Naive B cell (primary cell): ENCODE measurements at places on chromosomes 3 and 15.

DNA sequence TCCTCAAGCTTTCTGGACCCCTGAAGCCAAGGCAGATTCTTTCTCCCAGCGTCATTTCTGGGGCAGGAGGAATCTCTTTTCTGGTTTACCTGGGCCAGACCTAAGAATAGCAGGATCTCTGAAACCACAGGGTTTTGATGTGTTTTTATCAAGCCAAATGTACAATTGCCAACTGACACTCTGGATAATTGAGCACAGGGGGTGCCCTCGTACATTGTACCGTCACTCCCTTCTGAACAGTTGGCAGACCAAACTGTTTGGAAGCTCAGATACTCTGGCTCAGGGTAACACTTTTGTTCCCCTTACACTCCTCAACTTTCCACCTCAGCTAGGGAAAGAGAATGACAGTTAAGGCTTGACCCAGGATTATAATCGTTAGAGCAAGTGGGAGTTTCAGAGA, 49.9 kb downstream of the ASTE1 start:
- H3K4me1 ChIP-seq, result no peaks in the 10 kb centered on the region
- H3K4me3 ChIP-seq, result no peak overlapping the region
- H3K27me3 ChIP-seq, result no peaks in the 10 kb centered on the region
- H3K36me3 ChIP-seq, result peaks cover 20% of the 10 kb centered on the region
- DNase-seq, result no peak
- H3K27ac ChIP-seq, result no peak overlapping the region

DNA sequence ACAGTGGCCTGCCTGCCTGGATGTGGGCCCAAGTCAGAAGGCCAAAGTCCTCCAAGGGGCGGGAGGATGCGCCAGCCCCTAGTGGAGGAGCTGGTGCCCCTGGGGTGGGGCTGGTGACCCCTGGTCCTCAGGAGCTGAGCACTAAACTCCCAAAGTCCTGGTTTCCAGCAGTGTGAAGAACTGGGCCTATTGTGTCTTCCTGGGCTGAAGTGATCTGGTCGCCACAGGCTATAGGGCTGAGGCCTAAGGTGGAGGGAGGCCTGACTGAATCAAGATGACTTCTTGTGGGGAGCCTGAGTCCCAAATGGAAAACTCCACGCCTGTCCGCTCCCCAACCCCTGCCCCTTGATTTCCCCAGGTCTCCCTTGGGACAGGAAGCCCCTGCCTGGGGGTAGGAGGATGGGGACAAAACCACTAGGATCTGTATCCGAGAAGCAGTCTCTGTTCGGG, 753 bp upstream of the FES start:
- peaks cover 22% of the 10 kb centered on the region for H3K4me1 ChIP-seq
- no peak overlapping the region for H3K27ac ChIP-seq
- H3K36me3 ChIP-seq, result peaks cover 6% of the 10 kb centered on the region
- peak overlapping the region; percentile 60 for H3K4me3 ChIP-seq

- H3K4me3 ChIP-seq, result peak overlapping the region; percentile 18
- H3K27me3 ChIP-seq, result no peaks in the 10 kb centered on the region
- H3K27ac ChIP-seq, result peak overlapping the region; percentile 96
- H3K36me3 ChIP-seq, result no peaks in the 10 kb centered on the region
- no peak for DNase-seq
Measured at GRCh38 chr3:52779837-52780585, 2.6 kb downstream of the ITIH1 start.

DNA sequence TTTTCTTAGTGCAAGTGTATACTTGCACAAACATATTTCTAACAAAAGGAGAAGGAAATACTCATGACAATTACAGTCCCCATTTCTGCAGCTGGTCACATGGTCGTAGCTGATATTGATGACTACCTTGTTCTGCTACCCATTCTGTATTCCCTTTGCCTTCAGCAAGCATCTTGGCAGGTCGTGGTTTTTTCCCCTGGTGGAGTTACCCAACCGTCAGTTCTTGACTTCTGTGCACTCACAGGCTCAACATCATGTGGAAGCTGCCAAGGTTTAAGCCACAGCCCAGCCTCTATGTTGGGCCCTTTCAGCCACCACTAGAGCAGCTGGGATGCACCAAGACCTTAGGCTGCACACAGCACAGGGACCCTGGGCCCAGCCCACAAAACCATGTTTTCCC, 56.1 kb downstream of the VGLL3 start:
- no peaks in the 10 kb centered on the region for H3K27me3 ChIP-seq
- DNase-seq, result no peak
- no peak overlapping the region for H3K4me3 ChIP-seq
- H3K27ac ChIP-seq, result no peak overlapping the region
- H3K36me3 ChIP-seq, result no peaks in the 10 kb centered on the region
- no peaks in the 10 kb centered on the region for H3K4me1 ChIP-seq

DNA sequence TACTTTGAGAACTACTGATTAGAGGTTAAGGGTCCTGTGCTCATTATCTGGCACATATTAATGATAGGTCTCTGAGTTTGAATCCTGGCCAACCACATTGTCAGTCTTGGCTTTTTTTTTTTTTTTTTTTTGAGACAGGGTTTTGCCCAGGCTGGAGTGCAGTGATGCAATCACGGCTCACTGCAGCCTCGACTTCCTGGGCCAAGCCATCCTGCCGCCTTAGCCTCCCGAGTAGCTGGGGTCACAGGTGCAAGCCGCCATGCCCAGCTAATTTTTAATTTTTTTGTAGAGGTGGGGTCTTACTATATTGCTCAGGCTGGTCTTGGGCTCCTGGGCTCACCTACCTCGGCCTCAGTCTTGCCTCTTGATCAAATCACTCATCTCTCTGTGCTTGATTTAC, 547 bp upstream of the PCCB start:
- H3K27me3 ChIP-seq, result no peaks in the 10 kb centered on the region
- H3K36me3 ChIP-seq, result no peaks in the 10 kb centered on the region
- no peak for DNase-seq
- peak overlapping the region; percentile 93 for H3K4me3 ChIP-seq
- peaks cover 22% of the 10 kb centered on the region for H3K4me1 ChIP-seq

GRCh38 chr3:145183261-145183660, 977.7 kb downstream of the PLOD2 start:
- no peaks in the 10 kb centered on the region for H3K36me3 ChIP-seq
- H3K27me3 ChIP-seq, result no peaks in the 10 kb centered on the region
- no peak overlapping the region for H3K27ac ChIP-seq
- no peak for DNase-seq

- peak overlapping the region; percentile 99 for H3K4me3 ChIP-seq
- H3K4me1 ChIP-seq, result peaks cover 7% of the 10 kb centered on the region
- H3K27me3 ChIP-seq, result no peaks in the 10 kb centered on the region
- H3K36me3 ChIP-seq, result no peaks in the 10 kb centered on the region
- peak overlapping the region; percentile 94 for H3K27ac ChIP-seq
Measured at GRCh38 chr15:58932710-58933280, 684 bp downstream of the SLTM start.

GRCh38 chr3:152197937-152198336, 70.8 kb upstream of the MBNL1 start:
- peak; percentile 37 for DNase-seq
- no peaks in the 10 kb centered on the region for H3K27me3 ChIP-seq
- H3K36me3 ChIP-seq, result no peaks in the 10 kb centered on the region
- H3K4me1 ChIP-seq, result peaks cover 71% of the 10 kb centered on the region
- peak overlapping the region; percentile 87 for H3K4me3 ChIP-seq

GRCh38 chr3:143092191-143092590, 27.4 kb upstream of the CHST2 start:
- no peaks in the 10 kb centered on the region for H3K27me3 ChIP-seq
- DNase-seq, result no peak
- H3K27ac ChIP-seq, result no peak overlapping the region
- no peak overlapping the region for H3K4me3 ChIP-seq
- H3K4me1 ChIP-seq, result no peaks in the 10 kb centered on the region

- peaks cover 49% of the 10 kb centered on the region for H3K27me3 ChIP-seq
- no peak overlapping the region for H3K27ac ChIP-seq
- DNase-seq, result no peak
- no peaks in the 10 kb centered on the region for H3K36me3 ChIP-seq
- H3K4me3 ChIP-seq, result no peak overlapping the region
Measured at GRCh38 chr15:65987100-65987499, 117.8 kb downstream of the RAB11A start.

DNA sequence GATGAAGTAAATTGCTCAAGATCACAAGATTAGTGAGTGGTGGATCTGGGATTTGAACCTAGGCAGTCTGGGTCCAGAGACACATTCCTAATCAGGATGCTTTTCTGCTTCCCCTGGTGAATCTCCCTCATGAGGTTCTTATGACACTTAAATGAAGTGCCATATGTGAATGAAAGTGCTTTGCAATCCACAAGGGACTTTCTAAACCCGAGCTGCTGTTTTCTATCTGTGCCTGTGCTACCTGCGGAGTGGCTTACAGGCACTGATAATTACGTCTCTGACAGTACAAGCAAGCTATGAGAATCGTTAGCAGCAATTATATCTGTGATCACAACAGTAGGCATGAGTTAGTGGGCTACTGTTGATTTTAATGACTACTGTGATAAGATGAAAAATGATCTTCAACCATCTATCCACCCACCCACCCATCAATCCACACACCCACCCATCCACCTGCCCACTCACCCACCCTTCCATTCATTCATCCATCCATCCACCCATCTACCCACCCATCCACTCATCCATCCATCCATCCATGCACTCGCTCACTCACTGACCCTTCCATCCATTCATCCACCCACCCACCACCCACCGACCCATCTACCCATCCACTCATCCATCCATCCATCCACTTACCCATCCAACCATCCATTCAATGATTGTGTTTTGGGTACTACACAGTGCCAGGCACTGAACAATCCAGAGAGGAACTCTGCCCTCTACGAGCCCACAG, 51.8 kb downstream of the ATP2B2 start:
- peaks cover 35% of the 10 kb centered on the region for H3K27me3 ChIP-seq
- H3K4me3 ChIP-seq, result no peak overlapping the region
- peaks cover 21% of the 10 kb centered on the region for H3K4me1 ChIP-seq
- no peak overlapping the region for H3K27ac ChIP-seq
- DNase-seq, result no peak
- H3K36me3 ChIP-seq, result no peaks in the 10 kb centered on the region

DNA sequence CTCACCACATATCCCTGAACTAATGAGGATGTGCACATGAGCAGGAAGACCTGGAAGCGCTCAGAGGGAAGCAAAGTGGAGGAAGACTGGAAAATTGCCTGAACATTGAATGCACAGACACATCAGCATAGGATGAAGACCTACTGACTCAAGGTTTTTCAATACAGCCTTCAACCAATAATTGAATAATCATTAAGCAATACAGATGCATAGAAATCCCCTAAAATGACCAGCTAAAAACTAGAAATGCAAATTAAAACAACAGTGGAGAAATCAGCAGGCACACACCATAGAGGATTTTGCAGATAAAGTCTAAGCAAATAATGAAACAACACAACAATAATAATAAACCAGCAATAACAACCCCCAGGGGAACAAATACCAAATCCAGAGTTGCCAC, 80.4 kb downstream of the CEP152 start:
- H3K4me1 ChIP-seq, result no peaks in the 10 kb centered on the region
- H3K36me3 ChIP-seq, result peaks cover 44% of the 10 kb centered on the region
- H3K4me3 ChIP-seq, result no peak overlapping the region
- H3K27me3 ChIP-seq, result no peaks in the 10 kb centered on the region

GRCh38 chr3:193742628-193743027, 149.6 kb downstream of the OPA1 start:
- peak; percentile 25 for DNase-seq
- peak overlapping the region; percentile 40 for H3K27ac ChIP-seq
- peaks cover 17% of the 10 kb centered on the region for H3K4me1 ChIP-seq

- H3K36me3 ChIP-seq, result no peaks in the 10 kb centered on the region
- H3K4me1 ChIP-seq, result no peaks in the 10 kb centered on the region
- H3K4me3 ChIP-seq, result no peak overlapping the region
- no peaks in the 10 kb centered on the region for H3K27me3 ChIP-seq
Measured at GRCh38 chr15:72599855-72600464, 54.5 kb upstream of the GOLGA6B start.

GRCh38 chr3:117404730-117405129, 695.2 kb downstream of the TUSC7 start:
- no peak overlapping the region for H3K27ac ChIP-seq
- H3K36me3 ChIP-seq, result no peaks in the 10 kb centered on the region
- no peak overlapping the region for H3K4me3 ChIP-seq
- no peaks in the 10 kb centered on the region for H3K4me1 ChIP-seq
- H3K27me3 ChIP-seq, result no peaks in the 10 kb centered on the region

DNA sequence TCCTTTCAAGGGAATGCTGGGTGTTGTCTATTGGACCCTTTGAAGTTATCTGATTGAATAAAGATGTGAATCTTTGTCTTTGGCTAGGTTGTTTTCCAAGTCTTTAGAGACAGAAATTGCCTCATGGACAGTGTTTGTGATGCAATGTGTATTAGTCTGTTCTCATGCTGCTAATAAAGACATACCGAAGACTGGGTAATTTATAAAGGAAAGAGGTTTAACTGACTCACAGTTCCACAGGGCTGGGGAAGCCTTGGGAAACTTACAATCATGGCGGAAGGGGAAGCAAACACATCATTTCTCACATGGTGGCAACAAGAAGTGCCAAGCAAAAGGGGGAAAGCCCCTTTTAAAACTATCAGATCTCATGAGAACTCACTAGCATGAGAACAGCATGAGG, 88.8 kb upstream of the PLXND1 start:
- no peaks in the 10 kb centered on the region for H3K27me3 ChIP-seq
- H3K36me3 ChIP-seq, result peaks cover 18% of the 10 kb centered on the region
- DNase-seq, result no peak
- no peak overlapping the region for H3K4me3 ChIP-seq

GRCh38 chr3:14680716-14681115, 5.8 kb downstream of the C3orf20 start:
- no peaks in the 10 kb centered on the region for H3K27me3 ChIP-seq
- no peak overlapping the region for H3K27ac ChIP-seq
- no peak overlapping the region for H3K4me3 ChIP-seq

DNA sequence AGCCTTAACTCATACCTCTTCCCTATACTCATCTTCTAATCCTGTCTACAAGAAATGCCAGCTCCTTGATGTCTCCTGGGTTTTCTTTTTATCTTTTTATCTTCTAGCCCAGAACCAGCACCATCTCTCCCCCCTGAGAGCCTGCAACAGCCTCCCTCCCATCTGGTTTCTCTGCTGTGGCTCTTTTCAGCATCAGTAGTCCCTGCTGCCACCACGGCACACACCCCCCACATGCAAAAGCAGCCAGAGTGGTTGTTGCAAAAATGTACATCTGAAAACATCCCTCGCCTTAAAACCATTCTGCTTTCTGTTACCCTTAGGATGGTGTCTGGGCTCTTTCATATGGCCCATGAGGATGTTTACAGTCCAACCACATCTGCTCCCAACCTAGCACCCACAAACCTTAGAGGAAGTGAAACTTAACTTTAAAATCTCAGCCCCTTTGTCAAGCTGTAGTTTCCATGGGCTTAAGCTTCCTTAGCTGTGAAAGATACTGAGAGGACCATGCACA, 775 bp downstream of the TTC21A start:
- H3K4me1 ChIP-seq, result peaks cover 50% of the 10 kb centered on the region
- no peaks in the 10 kb centered on the region for H3K27me3 ChIP-seq
- DNase-seq, result peak; percentile 85
- H3K4me3 ChIP-seq, result peak overlapping the region; percentile 99
- H3K36me3 ChIP-seq, result peaks cover 21% of the 10 kb centered on the region
- peak overlapping the region; percentile 99 for H3K27ac ChIP-seq

DNA sequence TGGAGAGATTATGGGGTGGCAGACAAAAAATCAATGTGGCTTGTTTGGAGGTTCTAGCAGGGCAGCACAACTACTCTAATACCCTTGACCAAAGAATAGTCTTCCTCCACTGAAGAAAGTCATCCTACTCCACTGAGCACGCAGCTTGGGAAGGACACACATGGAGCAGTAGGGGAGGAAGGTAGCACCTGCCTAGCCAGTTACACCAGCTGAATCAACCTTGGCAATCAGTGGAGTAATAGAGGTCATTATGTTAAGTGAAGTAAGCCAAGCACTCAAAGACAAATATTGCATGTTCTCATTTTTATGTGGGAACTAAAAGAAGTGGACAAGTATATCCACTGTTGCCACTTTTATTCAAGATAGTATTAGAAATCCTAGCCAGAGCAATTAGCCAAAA, 555.8 kb upstream of the ALCAM start:
- no peaks in the 10 kb centered on the region for H3K36me3 ChIP-seq
- H3K27ac ChIP-seq, result no peak overlapping the region
- H3K27me3 ChIP-seq, result no peaks in the 10 kb centered on the region
- H3K4me1 ChIP-seq, result no peaks in the 10 kb centered on the region
- no peak overlapping the region for H3K4me3 ChIP-seq
